ENCODE measurements at places on chromosomes 7 and 10.

GRCh38 chr10:98028168-98028770 lies 2.2 kb downstream of the CRTAC1 start:
- DNase-seq = peak; percentile 46

- no peak for DNase-seq
These were observed 11.0 kb downstream of the ARPC1B start for GRCh38 chr7:99385564-99385963.

DNA sequence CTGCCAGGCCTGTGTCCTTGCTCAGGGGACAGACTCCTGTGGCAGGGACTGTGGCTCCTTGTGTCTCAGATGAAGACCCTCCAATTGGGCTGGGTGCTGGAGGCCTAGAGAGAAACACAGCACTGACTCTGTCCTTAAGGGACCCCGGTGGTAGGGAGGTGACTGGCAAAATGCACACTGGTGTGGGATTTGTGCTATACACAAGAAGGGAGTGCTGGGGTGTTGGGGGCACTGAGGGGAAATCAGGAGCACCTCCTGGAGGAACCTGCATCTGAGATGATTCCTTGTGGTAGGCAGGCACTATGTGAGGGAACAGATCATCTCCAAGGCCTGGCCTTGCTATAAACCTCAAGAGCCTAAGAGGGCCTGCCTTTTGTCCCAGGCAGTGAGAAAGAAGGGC lies 149.2 kb downstream of the RPS24 start:
- DNase-seq = no peak

DNA sequence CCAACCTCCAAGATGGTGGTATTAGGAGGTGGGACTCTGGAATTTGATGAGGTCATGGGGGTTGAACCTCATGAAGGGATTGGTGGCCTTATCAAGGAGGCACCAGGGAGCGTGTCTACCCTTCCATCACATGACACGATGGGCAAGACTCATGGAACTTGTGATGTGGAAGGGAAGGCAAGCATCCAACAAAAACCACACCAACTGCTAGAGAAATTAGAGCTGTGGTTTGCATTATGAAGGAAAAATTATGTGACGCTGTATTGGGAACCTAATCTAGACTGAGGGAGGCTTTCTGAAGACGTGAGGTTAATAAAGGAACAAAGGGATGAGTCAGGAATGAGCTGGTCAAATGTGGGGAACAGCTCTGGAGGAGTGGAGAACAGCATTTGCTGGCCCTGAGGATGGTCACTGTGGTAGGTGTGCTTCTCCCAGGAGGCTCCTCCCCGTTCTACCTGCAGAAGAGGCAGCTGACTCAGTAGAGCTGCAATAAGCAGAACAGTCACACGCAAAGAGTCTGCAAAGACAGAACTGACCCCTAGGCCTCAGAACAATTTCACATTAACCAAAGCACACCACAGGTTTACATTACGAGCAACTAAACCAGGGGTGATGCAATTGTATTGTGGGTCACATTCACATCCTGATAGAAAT lies 236.6 kb upstream of the GRB10 start:
- DNase-seq = peak; percentile 94

DNA sequence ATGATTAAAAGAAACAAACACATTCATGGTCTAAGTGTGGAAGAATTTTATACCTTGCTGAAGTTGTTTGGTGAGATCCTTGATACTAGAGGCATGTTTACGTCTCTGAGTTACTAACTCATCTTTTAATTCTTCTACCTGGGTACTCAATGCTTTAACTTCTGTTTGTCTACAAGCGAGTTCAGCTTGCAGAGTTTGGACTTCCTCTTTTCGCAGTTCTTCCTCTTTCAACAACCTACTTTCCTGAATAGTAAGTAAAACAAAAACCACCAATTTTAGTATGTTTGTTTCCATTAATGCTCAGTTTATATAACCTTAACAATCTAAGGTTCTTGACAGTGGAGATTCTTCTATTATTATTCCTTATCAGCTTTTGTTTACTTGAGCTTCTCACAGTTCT lies 42.9 kb downstream of the CCDC186 start:
- no peak for DNase-seq

GRCh38 chr10:90818736-90819135 lies 39.1 kb downstream of the HTR7 start:
- no peak for DNase-seq

GRCh38 chr7:139571190-139571589 lies 47.7 kb downstream of the CLEC2L start:
- no peak for DNase-seq

DNA sequence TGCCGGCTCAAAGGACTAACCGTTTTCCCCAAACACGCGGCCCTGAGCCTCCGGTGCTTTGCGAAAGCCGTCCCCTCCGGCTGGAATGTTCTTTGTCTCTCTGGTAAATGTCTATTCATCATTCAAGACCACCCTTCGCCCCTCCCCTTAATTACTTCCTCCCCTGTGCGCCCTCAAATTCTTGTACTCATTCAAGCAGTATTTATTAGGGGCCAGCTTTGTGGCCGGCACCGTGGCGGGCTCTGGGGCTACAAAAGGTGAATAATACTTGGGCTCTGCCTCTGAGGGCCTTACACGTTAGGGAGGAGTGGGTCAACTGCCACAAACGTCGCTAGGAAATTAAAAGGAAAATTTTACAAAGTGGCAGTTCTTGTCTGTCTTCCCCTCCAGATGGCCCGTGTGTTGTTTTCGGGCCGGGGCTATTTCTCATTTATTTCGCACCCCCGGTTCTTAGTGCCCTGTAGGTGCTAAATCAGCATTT lies 1.5 kb upstream of the MEST start:
- DNase-seq = no peak

DNA sequence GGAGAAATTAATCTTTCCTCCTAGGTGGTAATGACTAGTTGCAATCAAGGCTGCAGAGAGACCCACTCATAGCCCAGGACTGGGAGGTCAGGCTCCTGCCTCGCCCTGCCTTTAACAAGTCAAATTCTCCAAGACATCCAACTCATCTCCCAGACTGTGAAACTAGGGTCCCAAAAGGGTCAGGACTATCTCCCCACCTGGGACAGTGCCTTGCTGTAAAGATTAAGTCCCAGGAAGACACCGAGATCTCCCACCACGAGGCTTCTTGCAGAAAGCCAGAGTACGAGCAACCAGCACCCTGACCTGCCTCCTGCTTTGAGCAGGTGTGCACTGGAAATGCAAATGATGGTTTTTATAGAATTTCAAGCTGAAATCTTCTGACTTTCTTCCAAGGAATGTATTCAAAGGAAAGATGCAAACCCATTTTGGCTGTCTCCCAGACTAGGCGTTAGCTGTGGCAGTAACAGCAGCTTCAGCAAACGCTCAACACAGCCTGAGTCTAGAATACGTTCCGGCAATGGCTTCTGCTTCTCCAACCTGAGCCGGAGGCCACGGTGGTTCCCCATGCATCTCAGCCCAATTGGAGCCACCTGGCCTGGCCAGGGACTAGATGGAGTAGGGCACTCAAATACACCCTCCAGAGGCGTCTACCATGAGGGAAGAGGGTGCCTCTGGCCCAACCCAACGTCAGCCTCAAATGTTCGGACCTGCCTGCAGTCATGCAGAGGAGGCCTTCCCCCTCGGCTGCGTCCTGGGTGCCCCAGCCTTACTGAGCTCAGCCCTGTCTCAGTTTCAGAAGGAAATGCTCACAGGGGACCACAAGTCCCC lies 170.4 kb downstream of the PRKAG2 start:
- DNase-seq = no peak

GRCh38 chr7:135745703-135746312 lies 2.8 kb downstream of the FAM180A start:
- DNase-seq = peak; percentile 99

- DNase-seq = peak; percentile 44
These were observed 23.5 kb downstream of the UPP1 start for GRCh38 chr7:48112401-48113165.

DNA sequence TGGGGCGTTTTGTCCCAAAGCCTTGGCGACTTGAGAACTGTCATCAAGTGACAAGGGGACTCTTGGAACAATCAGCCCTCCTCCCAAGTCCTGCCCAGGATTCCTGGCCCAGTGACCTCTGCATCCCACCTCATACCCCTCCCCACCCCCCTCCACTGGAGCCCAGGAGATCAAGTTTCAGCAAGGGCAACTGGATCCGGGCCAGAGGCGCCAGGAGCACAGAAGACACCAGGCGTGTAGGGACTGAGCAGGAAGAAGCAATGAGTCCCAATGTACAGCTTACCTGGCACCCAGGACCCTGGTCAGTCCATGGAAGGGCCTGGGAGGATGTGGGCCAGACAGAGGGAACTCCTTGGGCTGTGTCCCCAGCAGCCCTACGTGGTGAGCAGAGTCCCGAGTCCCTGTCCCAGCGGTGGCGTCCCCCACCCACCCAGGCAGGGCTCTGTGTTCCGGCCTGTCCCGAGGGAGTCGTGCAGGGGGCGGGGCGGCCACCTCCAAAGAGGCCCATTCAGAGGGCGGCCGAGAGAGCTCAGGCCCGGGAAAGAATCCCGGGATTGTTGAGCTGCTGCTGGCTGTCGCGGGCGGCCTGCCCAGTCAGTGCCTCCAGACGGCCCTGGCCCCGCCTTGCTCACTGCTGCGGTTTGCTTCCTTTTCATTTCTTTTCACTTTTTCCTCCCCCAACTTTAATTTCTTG lies 254.1 kb downstream of the TNS3 start:
- DNase-seq = peak; percentile 75

GRCh38 chr10:131946880-131947279 lies 34.8 kb downstream of the BNIP3 start:
- no peak for DNase-seq

- peak; percentile 57 for DNase-seq
These were observed 2.7 kb downstream of the IGFBP1 start for GRCh38 chr7:45890902-45891461.

GRCh38 chr10:88473989-88474883 lies 108.9 kb downstream of the RNLS start:
- DNase-seq = peak; percentile 15

- DNase-seq = peak; percentile 74
These were observed 31.1 kb downstream of the ZC3HAV1 start for GRCh38 chr7:139078399-139078798.

DNA sequence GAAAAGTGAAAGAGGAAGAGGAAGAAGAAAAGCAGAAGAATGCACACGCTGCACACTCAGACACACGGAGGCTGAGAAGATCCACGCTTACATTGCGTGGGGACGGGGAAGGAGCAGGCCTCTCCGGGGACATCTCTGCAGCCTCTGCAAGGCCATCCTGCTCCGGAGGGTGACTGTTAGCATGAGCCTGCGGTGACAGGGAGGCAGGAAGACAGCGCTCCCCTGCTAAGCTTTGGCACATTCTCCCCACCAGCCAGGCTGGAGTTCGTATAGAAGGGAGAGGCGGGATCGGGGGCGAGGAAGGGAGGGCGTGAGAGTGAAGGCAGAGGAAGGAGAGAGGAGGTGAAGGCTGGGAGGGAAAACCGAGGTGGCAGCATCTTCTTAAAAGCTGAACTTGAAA lies 366.0 kb upstream of the SHH start:
- DNase-seq = no peak

- peak; percentile 14 for DNase-seq
These were observed 22.5 kb downstream of the LRRC27 start for GRCh38 chr10:132354356-132355094.

- DNase-seq = no peak
These were observed 2.7 kb upstream of the FEZF1 start for GRCh38 chr7:122307228-122307621.

GRCh38 chr7:47734287-47734948 lies 152.5 kb upstream of the TNS3 start:
- DNase-seq = no peak

DNA sequence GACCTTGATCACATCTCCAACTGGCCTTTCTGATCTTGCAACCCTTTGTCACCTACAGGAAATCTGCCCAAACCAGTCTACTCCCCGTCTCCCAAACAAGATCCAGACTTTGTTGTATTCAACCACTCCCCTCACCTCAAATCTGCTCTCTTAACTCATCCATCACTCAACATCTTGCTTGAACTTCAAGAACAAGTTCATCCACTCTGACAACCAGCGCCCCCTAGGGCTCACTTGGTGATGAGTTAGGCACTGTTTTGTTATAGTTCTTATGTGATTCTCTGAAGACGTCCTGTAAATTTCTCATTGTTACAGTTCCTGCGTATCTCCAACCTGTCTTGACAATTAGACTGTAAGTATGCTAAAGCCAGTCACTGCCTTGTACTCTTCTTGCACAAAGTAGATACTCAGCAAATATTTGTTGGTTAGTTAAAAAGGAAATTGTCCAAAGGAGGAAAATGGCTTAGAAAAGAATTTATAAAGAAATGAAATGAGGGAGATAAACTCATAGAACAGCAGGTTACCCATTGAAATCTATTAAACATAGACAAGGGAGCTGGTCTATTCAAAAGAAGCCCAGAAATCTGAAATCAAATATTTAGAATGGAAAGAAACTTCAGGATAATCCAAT lies 5.3 kb downstream of the FRMD4A start:
- peak; percentile 51 for DNase-seq

DNA sequence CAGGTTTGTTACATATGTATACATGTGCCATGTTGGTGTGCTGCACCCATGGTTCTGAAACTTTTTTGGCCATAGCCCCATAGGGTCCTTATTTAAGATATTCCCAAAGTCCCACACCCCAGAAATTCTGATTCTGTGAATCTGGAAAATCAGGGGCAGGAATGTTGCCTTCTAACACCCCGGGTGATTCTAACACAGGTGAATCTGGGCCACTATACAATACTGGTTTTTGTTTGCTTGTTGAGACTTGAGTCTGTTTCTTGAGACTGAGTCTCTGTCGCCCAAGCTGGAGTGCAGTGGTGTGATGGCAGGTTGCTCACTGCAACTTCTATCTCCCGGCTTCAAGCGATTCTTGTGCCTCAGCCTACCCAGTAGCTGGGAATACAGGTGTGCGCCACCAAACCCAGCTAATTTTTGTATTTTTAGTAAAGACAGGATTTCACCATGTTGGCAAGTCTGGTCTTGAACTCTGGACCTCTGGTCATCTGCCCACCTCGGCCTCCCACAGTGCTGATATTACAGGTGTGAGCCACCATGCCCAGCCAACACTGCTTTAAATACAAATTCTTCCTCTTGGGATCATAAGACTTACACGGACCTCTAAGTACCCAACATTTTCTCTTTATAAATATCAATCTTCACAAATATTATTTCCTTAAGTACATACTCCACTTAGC lies 16.9 kb upstream of the PHYH start:
- DNase-seq = no peak

DNA sequence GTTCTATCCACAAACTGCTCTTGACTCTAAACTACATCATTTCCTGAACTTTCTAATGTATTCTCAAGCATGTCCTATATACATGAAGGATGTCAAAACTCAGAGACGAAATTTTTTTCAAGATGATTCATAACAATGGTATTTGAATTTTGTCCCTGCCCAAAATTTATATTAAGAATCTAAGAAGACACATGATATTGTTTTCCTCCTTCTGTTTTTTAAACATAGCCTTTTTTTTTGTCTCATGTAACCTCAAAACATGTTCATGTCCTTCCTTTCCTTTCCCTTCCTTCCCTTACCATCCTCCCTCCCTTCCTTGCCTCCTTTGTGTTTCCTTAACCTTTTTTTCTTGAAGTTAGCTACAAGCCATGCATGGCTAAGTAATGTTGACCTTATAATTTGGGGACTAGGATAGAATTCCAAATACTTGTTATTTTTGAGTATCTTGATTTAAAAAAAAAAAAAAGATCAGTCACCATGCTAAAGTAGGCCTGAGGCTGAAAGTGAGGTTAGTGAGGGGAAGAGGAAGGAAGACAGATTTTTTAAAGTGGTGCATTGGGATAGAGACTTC lies 163.0 kb downstream of the SUGCT start:
- DNase-seq = peak; percentile 48
